ENCODE measurements at places on chromosomes 16 and 17. TPM values are rescaled to one million over a fixed set of nuclear protein-coding genes. Genes with fewer than 3 reads are reported as not detected.

GRCh38 chr16:57260294-57260929 lies 15.4 kb downstream of the ARL2BP start:
- DNase-seq, result peak; percentile 82
- peaks cover 21% of the 10 kb centered on the region for H3K4me1 ChIP-seq
- no peak overlapping the region for H3K4me3 ChIP-seq
- H3K27ac ChIP-seq, result peak overlapping the region; percentile 62

DNA sequence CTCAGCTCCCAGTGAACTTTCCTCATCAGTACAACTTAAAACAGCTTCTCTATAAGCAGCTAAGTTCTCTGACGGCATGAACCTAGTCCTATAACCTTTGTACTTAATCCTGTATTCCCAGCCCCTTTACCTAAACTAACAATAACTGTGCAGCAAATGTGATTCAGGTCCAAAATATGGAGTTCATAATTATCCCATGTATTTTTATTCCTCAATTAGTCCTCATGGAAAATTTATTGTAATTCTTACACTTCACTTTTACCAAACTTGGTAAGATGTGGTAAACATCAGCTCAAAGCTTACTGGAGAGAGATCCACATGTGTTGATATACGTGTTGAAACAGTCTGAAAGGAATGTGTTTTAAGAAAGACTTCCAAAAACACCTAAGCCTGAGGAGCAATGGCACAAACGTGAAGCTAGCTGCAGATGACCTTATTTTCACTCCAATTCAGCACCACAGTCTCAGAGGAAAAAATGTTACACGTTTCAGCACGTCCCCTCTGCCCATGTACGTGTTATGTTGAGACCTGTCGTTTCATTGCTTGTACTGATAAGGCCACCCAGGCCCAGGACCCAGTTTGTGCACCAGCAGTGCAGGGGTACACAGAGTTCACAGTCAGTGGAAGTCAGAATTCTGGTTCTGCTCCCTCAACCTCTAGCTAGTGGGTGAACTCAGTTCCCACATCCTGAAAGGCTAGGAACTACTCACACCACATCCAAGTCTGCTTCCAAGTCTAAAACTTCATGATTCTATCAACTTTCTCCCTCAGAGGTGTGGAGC lies 7.1 kb downstream of the USP31 start:
- no peaks in the 10 kb centered on the region for H3K36me3 ChIP-seq
- no peak overlapping the region for H3K27ac ChIP-seq
- no peak for DNase-seq
- no peaks in the 10 kb centered on the region for H3K27me3 ChIP-seq

- peak; percentile 96 for DNase-seq
- H3K36me3 ChIP-seq, result no peaks in the 10 kb centered on the region
- no peaks in the 10 kb centered on the region for H3K4me1 ChIP-seq
- H3K27ac ChIP-seq, result no peak overlapping the region
Observed at GRCh38 chr17:74960570-74961342, 11.8 kb downstream of the HID1 start.

- H3K36me3 ChIP-seq, result no peaks in the 10 kb centered on the region
- DNase-seq, result no peak
- H3K27me3 ChIP-seq, result no peaks in the 10 kb centered on the region
Observed at GRCh38 chr16:80746231-80746630, 58.2 kb downstream of the CDYL2 start.

ITGB4 gene
- 3.1 TPM for total RNA-seq

DLX3 gene
- total RNA-seq, result 0.97 TPM

DNA sequence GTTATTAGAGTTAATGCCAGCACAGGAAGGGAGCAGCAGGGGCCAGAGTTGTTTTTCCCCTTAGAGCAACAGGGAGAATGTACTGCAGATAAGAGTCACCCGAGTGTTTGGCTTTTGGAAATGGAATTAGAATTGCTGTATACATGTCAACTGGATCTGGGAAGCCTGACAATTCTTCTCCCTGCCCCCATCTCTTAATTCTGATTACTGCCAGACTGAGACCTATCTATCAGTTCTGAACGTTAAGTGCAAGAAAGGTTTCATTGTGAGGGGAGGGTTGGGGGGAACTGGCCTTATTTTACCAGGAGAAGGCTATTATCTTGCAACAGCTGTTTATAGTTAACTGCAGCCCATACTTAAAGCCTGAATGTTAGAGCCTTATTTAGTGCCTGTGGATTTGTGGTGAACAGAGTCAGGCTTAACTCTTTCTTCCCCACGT lies 424.5 kb upstream of the CDH11 start:
- peaks cover 4% of the 10 kb centered on the region for H3K4me1 ChIP-seq
- no peaks in the 10 kb centered on the region for H3K36me3 ChIP-seq
- no peaks in the 10 kb centered on the region for H3K27me3 ChIP-seq
- H3K27ac ChIP-seq, result no peak overlapping the region
- H3K4me3 ChIP-seq, result no peak overlapping the region

GRCh38 chr16:51193879-51194278 lies 42.8 kb upstream of the SALL1 start:
- H3K27ac ChIP-seq, result no peak overlapping the region
- H3K4me1 ChIP-seq, result no peaks in the 10 kb centered on the region
- H3K4me3 ChIP-seq, result no peak overlapping the region

- H3K27ac ChIP-seq, result no peak overlapping the region
- H3K27me3 ChIP-seq, result no peaks in the 10 kb centered on the region
- H3K36me3 ChIP-seq, result no peaks in the 10 kb centered on the region
- no peak overlapping the region for H3K4me3 ChIP-seq
Observed at GRCh38 chr17:62112229-62112628, 47.2 kb upstream of the MED13 start.

RUNDC3A gene
- 2.7 TPM for total RNA-seq

- no peak for DNase-seq
- H3K27ac ChIP-seq, result no peak overlapping the region
- H3K27me3 ChIP-seq, result peaks cover under 1% of the 10 kb centered on the region
- H3K4me1 ChIP-seq, result no peaks in the 10 kb centered on the region
- H3K4me3 ChIP-seq, result no peak overlapping the region
- no peaks in the 10 kb centered on the region for H3K36me3 ChIP-seq
Observed at GRCh38 chr16:72468582-72468981, 296.6 kb upstream of the PMFBP1 start.

DNA sequence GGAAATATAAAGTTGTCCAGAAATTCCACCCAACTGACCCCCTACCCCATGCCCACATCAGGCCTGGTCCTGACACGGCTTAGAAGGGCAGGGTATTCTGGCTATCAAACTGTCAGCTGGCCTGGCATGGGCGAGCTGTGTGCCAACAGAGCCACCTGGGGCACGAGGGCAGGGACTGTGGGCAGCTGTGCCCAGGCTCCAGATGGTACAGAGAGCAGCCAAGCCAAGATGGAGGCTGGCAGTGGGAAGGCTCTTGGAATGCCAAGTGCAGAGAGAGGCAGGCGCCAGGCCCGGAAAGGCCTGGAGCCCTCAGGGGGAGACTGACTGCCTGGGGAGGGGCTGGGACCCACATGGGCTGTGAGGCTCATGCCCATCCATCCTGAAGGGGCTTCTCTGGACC lies 24.3 kb upstream of the PHF12 start:
- H3K4me3 ChIP-seq, result no peak overlapping the region
- H3K4me1 ChIP-seq, result peaks cover 8% of the 10 kb centered on the region
- peaks cover 30% of the 10 kb centered on the region for H3K27me3 ChIP-seq
- no peaks in the 10 kb centered on the region for H3K36me3 ChIP-seq

- no peak overlapping the region for H3K27ac ChIP-seq
- no peaks in the 10 kb centered on the region for H3K4me1 ChIP-seq
- DNase-seq, result peak; percentile 14
Observed at GRCh38 chr17:9279893-9280292, 258.6 kb downstream of the NTN1 start.

- H3K4me1 ChIP-seq, result peaks cover 2% of the 10 kb centered on the region
- peak overlapping the region; percentile 48 for H3K27ac ChIP-seq
- peak; percentile 52 for DNase-seq
- H3K36me3 ChIP-seq, result no peaks in the 10 kb centered on the region
- no peaks in the 10 kb centered on the region for H3K27me3 ChIP-seq
Observed at GRCh38 chr17:41680426-41681040, 8.2 kb upstream of the EIF1 start.

CACNG5 gene
- total RNA-seq, result not detected

GRCh38 chr17:18172531-18173278 lies 10.9 kb upstream of the ALKBH5 start:
- no peak overlapping the region for H3K4me3 ChIP-seq
- H3K27ac ChIP-seq, result no peak overlapping the region
- no peaks in the 10 kb centered on the region for H3K4me1 ChIP-seq
- DNase-seq, result no peak
- H3K27me3 ChIP-seq, result no peaks in the 10 kb centered on the region

- H3K27ac ChIP-seq, result no peak overlapping the region
- H3K27me3 ChIP-seq, result no peaks in the 10 kb centered on the region
- H3K4me3 ChIP-seq, result no peak overlapping the region
- peaks cover 4% of the 10 kb centered on the region for H3K4me1 ChIP-seq
- no peaks in the 10 kb centered on the region for H3K36me3 ChIP-seq
Observed at GRCh38 chr17:74020522-74020921, 183.0 kb upstream of the RPL38 start.

DNA sequence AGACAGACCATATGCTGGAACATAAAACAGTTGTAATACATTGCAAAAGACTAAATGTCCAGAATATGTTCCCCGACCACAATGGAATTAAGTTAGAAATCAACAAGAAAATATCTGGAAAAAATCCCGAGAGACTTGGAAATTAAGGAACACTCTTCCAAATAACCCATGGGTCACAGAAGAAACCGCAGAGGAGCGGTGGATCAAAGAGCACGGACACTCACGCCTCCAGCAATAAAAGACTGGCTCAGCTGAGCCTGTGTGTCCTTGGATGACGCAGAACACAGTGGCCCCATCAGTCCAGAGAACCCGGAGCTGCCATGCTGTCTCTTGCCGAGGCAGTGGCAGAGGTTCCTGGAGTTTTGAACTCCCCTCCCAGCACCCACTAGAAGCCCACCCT lies 30.9 kb upstream of the FOXF1 start:
- no peak for DNase-seq
- H3K36me3 ChIP-seq, result no peaks in the 10 kb centered on the region
- no peaks in the 10 kb centered on the region for H3K4me1 ChIP-seq
- H3K27ac ChIP-seq, result no peak overlapping the region
- H3K27me3 ChIP-seq, result peaks cover 38% of the 10 kb centered on the region

KCNH6 gene
- total RNA-seq, result 0.75 TPM

GRCh38 chr16:24645739-24646645 lies 83.5 kb upstream of the TNRC6A start:
- H3K4me1 ChIP-seq, result no peaks in the 10 kb centered on the region
- H3K27ac ChIP-seq, result no peak overlapping the region
- no peaks in the 10 kb centered on the region for H3K36me3 ChIP-seq
- H3K4me3 ChIP-seq, result no peak overlapping the region

DNA sequence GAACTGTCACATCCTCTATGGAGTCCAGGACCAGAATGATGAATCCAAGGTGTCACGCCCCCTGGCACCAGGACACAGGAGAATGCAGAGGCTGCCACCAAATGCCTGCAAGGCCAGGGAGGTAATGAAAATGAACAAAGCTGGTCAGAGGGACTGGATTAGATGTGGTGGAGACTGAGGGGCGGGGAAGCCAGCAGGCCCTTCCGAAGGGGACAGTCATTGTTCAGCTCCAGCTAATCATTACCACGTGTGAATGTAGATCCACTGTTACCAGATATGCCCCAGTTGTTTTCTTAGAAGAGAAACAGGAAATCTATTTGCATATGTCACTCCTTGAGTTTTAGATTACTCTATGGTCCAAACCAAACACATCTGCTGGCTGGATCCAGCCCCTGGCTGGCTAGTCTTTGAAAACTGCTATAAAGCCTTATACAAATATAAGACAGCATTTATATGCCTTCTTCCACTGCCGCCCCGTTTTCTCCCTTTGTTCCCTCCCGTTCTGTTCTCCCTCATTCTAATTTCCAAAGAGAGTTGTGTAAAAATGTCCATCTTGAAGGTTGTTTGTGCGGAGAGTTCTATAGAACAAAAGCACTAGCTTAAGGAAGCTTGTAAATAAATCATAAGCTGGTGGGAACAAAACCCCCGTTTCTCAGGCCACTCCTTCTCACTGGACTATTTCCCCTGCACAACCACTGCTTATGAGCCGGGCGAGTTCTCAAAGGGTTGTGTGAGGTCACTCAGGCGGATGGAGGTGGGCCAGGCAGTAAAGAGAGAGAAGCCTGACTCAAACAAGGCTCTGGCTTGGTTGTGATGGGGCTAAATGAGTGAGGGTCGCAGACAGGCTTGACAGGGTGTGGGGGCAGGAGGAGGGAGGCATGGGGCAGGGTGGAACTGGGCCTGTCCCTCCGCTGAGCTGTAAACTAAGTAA lies 14.2 kb downstream of the CRYM start:
- DNase-seq, result peak; percentile 68
- H3K4me3 ChIP-seq, result no peak overlapping the region
- no peaks in the 10 kb centered on the region for H3K27me3 ChIP-seq
- H3K27ac ChIP-seq, result peak overlapping the region; percentile 25
- no peaks in the 10 kb centered on the region for H3K36me3 ChIP-seq

GRCh38 chr17:50816771-50817751 lies 18.3 kb upstream of the WFIKKN2 start:
- H3K27ac ChIP-seq, result no peak overlapping the region
- H3K4me1 ChIP-seq, result no peaks in the 10 kb centered on the region
- H3K27me3 ChIP-seq, result no peaks in the 10 kb centered on the region

GRCh38 chr16:5639531-5639930 lies 541.9 kb upstream of the EEF2KMT start:
- DNase-seq, result no peak
- no peak overlapping the region for H3K4me3 ChIP-seq
- H3K36me3 ChIP-seq, result no peaks in the 10 kb centered on the region
- H3K27me3 ChIP-seq, result no peaks in the 10 kb centered on the region
- H3K27ac ChIP-seq, result no peak overlapping the region

GRCh38 chr17:66576473-66576872 lies 258.4 kb upstream of the CACNG5 start:
- no peaks in the 10 kb centered on the region for H3K36me3 ChIP-seq
- no peaks in the 10 kb centered on the region for H3K4me1 ChIP-seq
- no peak for DNase-seq
- H3K4me3 ChIP-seq, result no peak overlapping the region
- H3K27ac ChIP-seq, result no peak overlapping the region

- H3K27ac ChIP-seq, result no peak overlapping the region
- no peaks in the 10 kb centered on the region for H3K27me3 ChIP-seq
- H3K4me1 ChIP-seq, result no peaks in the 10 kb centered on the region
- H3K36me3 ChIP-seq, result no peaks in the 10 kb centered on the region
- peak; percentile 50 for DNase-seq
- no peak overlapping the region for H3K4me3 ChIP-seq
Observed at GRCh38 chr17:83182620-83183101, 103.3 kb downstream of the METRNL start.
